Renal cortex interstitium (tissue), 15 donors: ENCODE measurements at places on chromosomes 12 and 14.

DNA sequence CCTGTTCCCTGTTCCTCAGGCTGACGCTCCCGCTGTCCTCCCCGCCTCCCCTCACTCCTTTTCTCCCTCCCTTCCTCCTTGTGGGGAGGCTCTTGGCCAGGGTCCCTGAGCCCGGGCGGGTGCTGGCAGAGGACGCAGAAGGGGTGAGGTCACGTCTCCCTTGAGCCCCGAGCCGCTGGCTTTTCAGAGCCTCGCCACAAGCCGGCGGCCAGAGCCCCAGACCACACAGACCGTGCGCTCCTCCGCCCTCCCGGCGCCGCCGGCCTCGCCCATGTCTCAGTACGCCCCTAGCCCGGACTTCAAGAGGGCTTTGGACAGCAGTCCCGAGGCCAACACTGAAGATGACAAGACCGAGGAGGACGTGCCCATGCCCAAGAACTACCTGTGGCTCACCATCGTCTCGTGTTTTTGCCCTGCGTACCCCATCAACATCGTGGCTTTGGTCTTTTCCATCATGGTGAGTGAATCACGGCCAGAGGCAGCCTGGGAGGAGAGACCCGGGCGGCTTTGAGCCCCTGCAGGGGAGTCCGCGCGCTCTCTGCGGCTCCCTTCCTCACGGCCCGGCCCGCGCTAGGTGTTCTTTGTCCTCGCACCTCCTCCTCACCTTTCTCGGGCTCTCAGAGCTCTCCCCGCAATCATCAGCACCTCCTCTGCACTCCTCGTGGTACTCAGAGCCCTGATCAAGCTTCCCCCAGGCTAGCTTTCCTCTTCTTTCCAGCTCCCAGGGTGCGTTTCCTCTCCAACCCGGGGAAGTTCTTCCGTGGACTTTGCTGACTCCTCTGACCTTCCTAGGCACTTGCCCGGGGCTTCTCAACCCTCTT, at the start of gene TMEM233:
TSS of gene TMEM233 (plus strand) at position 197 of the 821 bp plus-strand sequence. CDS start at position 272, 75 bp downstream.
- no peak for DNase-seq

- no peak for DNase-seq
These were observed 256.0 kb downstream of the PPFIA2 start for GRCh38 chr12:81502912-81503695.

GRCh38 chr12:26963413-26963812, 25.1 kb downstream of the FGFR1OP2 start:
- no peak for DNase-seq

- no peak for DNase-seq
These were observed 197.0 kb downstream of the PHLDA1 start for GRCh38 chr12:75834591-75834990.

DNA sequence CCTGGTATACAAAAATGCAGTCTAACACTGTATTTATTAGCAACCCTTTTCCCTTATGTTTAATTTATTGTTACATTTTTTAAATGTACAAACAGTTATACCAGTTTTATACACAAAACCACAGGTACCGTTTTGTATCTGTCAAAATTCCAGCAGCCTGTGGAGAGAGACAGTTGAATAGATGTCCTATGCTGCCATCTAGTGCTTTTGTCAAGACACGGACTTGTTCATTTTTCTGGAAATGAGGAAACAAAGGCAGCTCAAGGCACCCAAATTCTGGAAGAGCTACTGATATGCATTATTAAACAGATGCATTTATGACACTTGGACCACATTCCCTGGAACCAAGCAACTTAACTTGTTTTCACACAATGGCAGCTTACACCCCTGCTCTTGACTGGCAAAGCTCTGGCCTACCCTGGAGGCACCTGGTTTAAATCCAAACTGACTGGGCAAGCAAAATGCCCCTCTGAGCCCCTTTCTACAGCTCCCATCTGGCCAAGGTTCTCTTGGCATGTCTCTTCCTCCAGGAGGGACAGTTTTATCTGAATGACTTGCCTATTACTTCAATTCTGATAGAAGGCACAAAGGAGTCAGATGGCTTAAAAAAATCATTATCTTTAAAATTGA, 286.9 kb upstream of the PRKD1 start:
- DNase-seq: peak; percentile 21

DNA sequence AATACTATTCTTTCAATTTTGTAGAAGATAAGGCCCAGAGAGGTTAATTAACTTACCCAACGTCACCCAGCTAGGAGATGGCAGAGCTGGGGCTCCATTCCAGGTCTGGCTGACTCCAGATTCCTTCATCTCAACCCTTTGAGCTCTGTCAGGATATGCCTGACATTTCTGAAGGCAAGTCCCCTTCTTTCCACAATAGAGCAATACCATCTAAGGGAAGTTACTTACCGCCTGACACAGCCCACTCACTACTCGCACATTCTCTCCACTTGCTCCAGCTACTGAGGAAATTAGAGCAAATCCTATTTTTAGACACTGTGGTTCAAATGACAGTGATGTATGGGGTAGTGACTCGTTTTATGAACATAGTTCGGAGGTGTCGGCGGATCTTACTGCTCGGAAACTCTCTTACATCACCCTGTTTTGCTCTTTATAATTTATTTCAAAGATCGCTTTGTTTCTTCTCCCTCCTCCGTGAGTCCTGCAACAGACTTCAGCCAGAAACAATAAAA, 2.0 kb upstream of the WSCD2 start:
- no peak for DNase-seq

DNA sequence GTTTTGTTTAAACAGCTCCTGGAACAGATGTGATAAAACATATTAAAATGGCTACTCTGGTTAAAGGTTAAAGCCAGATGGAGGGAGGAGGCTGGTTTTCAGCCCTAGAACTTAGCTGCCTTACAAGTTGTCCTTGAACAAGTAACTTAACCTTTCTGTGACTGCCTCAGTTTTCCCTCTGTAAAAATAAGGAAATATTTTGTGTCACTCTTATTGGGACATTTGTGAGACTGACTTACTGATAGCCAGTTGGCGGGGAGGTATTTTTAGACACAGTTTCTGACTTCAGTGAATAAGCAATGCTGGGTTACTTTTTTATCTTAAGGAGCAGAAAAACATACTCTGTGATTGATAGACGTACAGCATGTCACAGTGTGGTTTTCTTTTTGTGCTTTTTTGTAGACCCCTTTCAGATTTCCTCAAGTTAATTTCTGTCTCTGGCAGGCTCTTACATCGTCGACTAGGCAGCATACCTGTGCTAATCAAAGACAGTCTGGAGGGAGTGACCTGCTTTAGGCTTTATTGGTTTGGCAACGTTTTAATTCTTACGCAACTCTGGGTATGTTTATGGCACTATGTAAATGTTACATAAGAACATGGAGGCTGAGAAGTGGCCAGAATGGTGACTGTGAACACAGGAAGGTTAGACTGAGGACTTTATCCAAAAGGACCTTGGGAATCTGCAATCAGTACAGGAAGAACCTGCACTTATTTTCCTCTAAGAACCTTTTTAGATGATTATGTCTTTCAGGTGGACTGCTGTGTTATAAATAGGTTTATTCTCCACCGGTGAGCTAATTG, 3.3 kb downstream of the ACVR1B start:
- no peak for DNase-seq
